Vagina (tissue), 2 donors: ENCODE measurements at places on chromosomes 6 and 20. TPM values are rescaled to one million over a fixed set of nuclear protein-coding genes. Genes with fewer than 3 reads are reported as not detected.
A peak's percentile ranks its signal among the peaks of the same experiment; 100 is the strongest.

Gene PPP1R16B
- 6.4 TPM for total RNA-seq

GRCh38 chr6:105539911-105540310, 137.0 kb upstream of the PREP start:
- no peaks in the 10 kb centered on the region for H3K36me3 ChIP-seq
- no peak overlapping the region for H3K27ac ChIP-seq
- no peaks in the 10 kb centered on the region for H3K4me1 ChIP-seq
- no peak for DNase-seq
- no peak overlapping the region for H3K4me3 ChIP-seq

DNA sequence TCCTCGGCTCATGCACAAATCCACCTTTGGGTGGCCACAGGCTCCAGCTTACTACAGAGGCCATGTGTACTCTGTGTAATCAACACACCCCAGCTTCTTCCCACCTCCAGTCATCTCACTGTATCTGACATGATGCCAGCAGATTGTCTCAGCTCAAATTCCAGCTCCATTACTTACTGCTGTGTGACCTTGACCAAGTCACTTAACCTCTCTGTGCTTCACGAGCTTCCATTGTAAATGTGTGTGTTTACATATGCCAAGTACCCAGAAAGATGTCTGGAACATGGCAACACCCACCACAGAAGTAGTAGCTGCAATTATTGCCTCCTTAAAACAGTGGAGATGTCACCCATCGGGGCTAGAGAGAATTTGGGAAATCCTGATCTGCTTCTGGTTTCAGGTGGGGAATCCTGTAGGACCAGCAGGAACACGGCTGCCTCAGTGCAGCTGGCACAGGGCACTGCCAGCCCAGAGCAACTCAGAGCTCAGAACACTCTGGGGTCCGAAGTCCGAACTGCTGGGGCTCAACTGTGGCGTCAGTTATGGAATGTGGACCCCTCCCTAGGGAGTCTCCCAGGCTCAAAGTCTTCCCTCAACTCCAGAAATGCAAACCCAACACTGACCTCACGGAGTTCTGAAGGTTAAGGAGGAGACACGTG, 21.2 kb upstream of the HLA-B start:
- no peak overlapping the region for H3K27ac ChIP-seq
- no peaks in the 10 kb centered on the region for H3K4me1 ChIP-seq
- H3K27me3 ChIP-seq = no peaks in the 10 kb centered on the region

GRCh38 chr6:106557837-106558236, 71.5 kb downstream of the RTN4IP1 start:
- DNase-seq = no peak
- no peak overlapping the region for H3K27ac ChIP-seq
- no peaks in the 10 kb centered on the region for H3K27me3 ChIP-seq
- H3K4me1 ChIP-seq = peaks cover 21% of the 10 kb centered on the region
- peaks cover 21% of the 10 kb centered on the region for H3K36me3 ChIP-seq

DNA sequence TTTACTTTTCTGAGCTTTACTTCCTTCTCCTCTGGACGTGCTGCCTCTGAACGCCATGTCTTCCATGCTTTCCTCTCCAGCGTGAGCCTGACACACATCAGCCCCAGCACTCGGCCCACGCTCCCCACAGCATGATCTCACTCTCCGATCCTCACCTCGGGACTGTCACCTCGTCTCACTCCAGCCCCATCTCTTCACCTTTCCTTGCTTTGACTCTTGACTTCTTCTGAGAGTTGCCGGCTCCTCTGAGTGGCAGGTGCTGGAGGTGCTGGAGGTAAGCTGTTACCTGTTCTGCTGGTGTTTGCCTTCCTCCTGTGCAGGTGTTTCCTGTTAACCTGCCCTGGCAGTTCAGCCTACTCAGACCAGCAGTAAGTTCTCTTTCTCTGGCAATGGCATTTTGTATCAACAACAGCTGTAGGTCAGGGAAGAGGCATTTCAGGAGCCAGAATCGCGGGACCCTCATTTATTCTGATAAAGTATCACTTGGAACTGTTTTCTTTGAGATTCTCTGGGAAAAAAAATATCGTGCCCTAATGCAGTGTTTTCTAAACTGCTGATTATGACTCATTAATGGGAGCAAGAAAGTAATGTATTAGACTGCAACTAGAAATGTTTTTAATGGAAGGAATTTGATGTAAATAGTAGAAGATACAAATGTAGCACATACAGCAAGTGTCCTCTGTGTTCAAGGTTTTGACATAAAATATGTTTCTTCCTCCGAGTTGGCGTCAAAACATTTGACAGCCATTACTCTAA, 106.5 kb downstream of the ARID1B start:
- peaks cover 95% of the 10 kb centered on the region for H3K4me1 ChIP-seq
- no peak overlapping the region for H3K27ac ChIP-seq
- H3K27me3 ChIP-seq = no peaks in the 10 kb centered on the region
- H3K36me3 ChIP-seq = no peaks in the 10 kb centered on the region

Gene C6orf132
- 78.6 TPM for total RNA-seq

GRCh38 chr6:169885131-169885530, 133.7 kb downstream of the ERMARD start:
- H3K4me3 ChIP-seq = no peak overlapping the region
- DNase-seq = peak; percentile 91
- H3K4me1 ChIP-seq = no peaks in the 10 kb centered on the region
- H3K36me3 ChIP-seq = no peaks in the 10 kb centered on the region
- H3K27ac ChIP-seq = no peak overlapping the region
- H3K27me3 ChIP-seq = no peaks in the 10 kb centered on the region

- H3K4me3 ChIP-seq = no peak overlapping the region
- H3K4me1 ChIP-seq = no peaks in the 10 kb centered on the region
- H3K27me3 ChIP-seq = no peaks in the 10 kb centered on the region
- H3K36me3 ChIP-seq = no peaks in the 10 kb centered on the region
- DNase-seq = no peak
Measured at GRCh38 chr6:104486035-104486434, 373.7 kb downstream of the HACE1 start.

DNA sequence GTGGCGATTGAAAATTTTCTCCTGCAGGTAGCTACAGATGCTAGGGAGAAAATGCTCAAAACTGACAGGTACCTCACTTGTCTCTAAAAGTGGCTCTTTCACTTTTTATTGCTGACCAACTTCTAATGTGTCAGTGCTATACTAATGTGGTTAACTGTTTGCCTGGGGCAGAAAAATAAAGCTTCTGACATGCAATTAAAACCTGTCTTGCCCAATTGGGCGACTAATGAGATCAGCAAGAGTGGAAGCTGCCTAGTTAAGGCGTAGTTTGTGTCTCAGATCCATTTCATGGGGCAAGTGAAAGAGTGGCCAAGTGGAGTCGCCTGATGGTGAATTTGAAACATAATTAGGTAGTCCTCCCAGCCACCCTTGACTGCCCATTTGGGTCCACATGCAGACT, 193.3 kb downstream of the TSHZ2 start:
- no peaks in the 10 kb centered on the region for H3K36me3 ChIP-seq
- H3K27ac ChIP-seq = no peak overlapping the region
- peaks cover 13% of the 10 kb centered on the region for H3K4me1 ChIP-seq
- DNase-seq = peak; percentile 34

GRCh38 chr20:47757145-47758035, 27.9 kb downstream of the SULF2 start:
- DNase-seq = no peak
- no peak overlapping the region for H3K4me3 ChIP-seq
- no peak overlapping the region for H3K27ac ChIP-seq
- peaks cover 10% of the 10 kb centered on the region for H3K4me1 ChIP-seq
- no peaks in the 10 kb centered on the region for H3K36me3 ChIP-seq
- H3K27me3 ChIP-seq = no peaks in the 10 kb centered on the region

- DNase-seq = no peak
- no peaks in the 10 kb centered on the region for H3K27me3 ChIP-seq
- H3K36me3 ChIP-seq = no peaks in the 10 kb centered on the region
- no peak overlapping the region for H3K27ac ChIP-seq
Measured at GRCh38 chr6:70107852-70108629, 194.8 kb downstream of the COL9A1 start.

Gene PRDM13
- not detected for total RNA-seq

Gene SLC12A5
- not detected for total RNA-seq

DNA sequence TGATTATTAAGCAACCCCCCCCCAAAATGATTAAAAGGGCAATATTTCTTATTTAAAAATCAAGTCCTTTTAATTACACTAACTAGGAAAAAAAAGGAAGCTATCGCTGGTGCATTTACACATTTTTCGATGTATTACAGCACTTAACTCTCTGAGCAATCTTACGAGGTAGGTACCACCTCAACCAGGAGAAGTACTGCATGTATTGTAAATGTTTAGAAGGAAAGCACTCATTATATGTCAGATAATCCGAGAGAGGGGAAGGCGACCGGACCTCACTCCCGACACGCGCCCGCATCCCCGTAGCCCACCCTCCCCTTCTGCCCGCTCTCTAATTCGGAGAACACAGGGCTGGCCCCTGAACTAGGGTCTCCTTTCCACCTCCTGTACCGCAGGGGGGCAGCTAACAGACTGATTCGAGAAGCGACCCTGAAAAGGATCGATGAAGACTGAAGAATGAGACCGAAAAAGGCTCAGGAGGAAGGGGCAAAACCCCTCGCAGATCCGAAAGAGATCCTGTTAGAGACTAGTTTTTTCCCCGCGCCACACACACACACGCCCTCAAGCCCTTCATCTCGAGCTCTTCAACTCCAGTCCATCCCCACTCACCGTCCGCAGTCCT, 337 bp downstream of the ESF1 start:
- peak overlapping the region; percentile 84 for H3K4me3 ChIP-seq
- H3K27me3 ChIP-seq = no peaks in the 10 kb centered on the region
- no peak for DNase-seq
- peaks cover 23% of the 10 kb centered on the region for H3K36me3 ChIP-seq
- H3K4me1 ChIP-seq = peaks cover 34% of the 10 kb centered on the region

Gene TINAG
- not detected for total RNA-seq

DNA sequence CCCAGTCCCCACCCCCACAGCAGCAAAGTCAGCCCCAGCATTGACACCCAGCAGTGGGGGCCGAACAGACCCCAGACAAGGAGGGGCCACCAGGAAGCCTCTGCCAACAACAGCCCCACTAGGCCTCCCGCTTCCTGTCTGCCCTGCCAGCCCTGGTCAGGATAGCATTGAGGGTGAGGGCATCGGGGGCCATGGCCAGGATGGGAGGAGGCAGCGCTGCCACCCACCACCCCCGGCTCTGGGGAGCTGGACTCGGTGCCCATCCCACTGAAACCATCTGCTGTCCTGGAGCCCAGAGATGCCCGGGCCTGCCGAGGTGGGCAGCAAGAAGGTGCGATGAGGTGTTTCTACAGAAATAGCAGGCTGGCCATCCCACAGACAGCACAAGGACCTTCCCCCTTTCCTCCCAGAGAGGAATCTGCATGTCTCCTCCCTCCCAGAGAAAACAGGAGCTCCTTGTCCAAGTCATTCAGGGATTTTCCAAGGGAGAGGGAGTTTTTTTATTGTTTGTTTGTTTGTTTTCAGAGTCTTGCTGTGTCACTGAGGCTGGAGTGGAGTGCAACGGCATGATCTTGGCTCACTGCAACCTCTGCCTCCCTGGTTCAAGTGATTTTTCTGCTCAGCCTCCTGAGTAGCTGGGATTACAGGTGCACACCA, 62.1 kb upstream of the BHLHE23 start:
- H3K27ac ChIP-seq = no peak overlapping the region
- H3K27me3 ChIP-seq = peaks cover 5% of the 10 kb centered on the region
- DNase-seq = no peak
- no peaks in the 10 kb centered on the region for H3K36me3 ChIP-seq
- H3K4me1 ChIP-seq = no peaks in the 10 kb centered on the region

Gene LY6G5C
- 1.7 TPM for total RNA-seq

GRCh38 chr6:44221291-44221960, 2.0 kb upstream of the SLC29A1 start:
- H3K27me3 ChIP-seq = no peaks in the 10 kb centered on the region
- peak; percentile 95 for DNase-seq
- peak overlapping the region; percentile 95 for H3K27ac ChIP-seq
- no peaks in the 10 kb centered on the region for H3K36me3 ChIP-seq
- peaks cover 89% of the 10 kb centered on the region for H3K4me1 ChIP-seq
- peak overlapping the region; percentile 74 for H3K4me3 ChIP-seq

- no peak for DNase-seq
- no peaks in the 10 kb centered on the region for H3K4me1 ChIP-seq
Measured at GRCh38 chr6:33088931-33089620, 13.3 kb downstream of the HLA-DPB1 start.

DNA sequence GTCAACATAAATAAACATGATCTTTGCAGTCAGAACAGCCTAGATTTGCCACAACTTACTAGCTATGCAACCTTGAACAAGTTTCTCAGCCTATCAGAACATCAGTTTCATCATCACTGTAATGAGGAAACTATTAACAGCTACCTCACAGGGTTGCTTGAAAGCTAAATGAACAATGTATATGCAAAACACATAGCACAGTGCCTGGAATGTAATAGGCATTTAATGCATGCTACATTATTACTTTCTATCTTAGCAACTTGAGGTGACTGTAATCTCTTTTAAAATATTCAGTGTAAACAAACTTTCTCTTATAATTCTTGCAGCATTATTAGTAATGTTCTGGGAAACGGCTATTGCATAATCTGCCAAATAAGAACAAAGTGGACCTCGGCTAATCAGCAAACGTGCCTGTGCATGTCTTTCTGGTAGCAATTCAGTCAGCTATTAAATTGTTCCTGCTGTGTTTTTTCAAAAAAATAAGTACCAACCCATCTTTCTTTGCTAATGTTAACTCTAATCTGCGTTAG, 61.5 kb downstream of the SYNE1 start:
- H3K4me3 ChIP-seq = no peak overlapping the region
- H3K4me1 ChIP-seq = peaks cover 46% of the 10 kb centered on the region

Gene SCGN
- total RNA-seq = not detected

- H3K4me3 ChIP-seq = no peak overlapping the region
- no peak for DNase-seq
Measured at GRCh38 chr6:161105408-161105807, 113.8 kb downstream of the MAP3K4 start.
